ENCODE measurements at places on chromosomes 4 and X.
A peak's percentile ranks its signal among the peaks of the same experiment; 100 is the strongest.

GRCh38 chrX:105314458-105314857 is 94.0 kb upstream of the TEX13A start:
- DNase-seq, result no peak

DNA sequence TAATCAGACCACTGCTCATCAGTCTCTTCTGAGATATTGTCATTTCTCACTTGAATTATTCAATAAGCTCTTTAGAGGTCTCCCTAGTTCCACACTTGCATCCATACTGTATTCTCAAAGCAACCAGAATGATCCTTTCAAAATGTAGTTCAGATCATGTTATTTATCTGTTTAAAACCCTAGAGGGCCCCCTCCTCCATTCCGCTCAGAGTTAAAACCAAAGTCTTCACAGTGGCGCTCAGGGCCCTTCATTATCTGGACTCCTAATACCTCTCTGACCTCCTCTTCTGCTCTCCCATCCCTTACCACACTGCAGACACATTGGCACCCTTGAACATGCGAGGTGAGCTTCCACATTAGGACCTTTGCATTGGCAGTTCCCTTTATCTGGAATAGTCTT is 32.7 kb upstream of the HPGDS start:
- no peak for DNase-seq

DNA sequence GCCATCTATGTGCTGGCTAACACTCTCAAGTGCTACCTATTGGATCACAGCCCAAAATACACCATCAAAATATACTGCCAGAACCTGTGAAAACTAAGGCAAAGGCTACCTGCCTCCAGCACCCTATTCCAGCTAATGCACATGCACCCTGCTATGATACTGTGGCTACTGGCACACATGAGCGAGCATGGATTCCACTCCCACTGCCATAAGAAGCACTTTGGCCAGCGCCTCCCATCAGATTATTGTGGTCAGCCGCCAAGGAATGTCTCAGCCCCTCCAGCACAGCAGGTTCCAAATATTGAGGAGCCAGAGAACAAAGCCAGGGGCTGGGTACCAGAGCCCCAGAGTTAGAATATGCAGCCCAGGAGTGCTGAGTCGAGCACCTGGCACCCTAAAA is 32.5 kb upstream of the TMPRSS11F start:
- DNase-seq, result no peak

DNA sequence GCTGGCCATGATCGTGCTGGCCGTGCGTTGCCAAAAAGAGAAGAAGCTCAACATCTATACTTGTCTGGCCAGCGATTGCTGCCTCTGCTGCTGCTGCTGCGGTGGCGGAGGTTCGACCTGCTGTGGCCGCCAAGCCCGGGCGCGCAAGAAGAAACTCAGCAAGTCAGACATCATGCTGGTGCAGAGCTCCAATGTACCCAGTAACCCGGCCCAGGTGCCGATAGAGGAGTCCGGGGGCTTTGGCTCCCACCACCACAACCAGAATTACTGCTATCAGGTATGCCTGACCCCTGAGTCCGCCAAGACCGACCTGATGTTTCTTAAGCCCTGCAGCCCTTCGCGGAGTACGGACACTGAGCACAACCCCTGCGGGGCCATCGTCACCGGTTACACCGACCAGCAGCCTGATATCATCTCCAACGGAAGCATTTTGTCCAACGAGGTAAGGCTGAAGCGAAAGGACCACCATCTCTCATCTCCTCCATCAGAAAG is 3.3 kb downstream of the PCDH10 start:
- no peak for DNase-seq

DNA sequence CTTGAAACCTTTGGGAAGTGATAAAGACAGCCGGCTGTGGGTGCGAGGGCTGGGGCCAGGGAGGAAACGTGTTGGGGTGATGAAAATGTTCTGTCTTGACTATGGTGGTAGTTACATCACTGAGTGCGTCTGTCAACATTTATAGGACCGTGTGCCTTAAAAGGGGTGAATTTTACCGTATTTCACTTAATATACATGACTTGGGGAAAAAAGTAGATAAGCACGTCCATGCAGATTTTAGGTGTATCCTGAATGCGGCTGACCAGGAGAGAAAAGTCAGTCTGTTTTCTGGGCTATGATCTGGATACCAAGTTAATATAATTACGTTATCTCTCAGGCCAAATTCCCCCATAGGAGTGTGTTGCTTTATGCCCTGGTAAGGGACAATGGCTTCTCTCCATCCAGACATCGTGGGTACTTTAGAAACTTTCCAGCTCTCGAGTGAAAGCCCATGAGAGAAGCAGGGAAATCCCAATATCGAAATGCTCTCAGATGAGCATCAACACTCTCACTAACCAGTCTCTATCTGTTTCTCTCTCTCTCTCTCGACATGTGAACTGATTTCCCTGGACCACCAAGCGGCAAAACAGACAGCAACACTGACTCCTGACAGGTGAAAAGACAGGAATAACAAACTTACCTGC is 71.5 kb downstream of the IRF2 start:
- no peak for DNase-seq

DNA sequence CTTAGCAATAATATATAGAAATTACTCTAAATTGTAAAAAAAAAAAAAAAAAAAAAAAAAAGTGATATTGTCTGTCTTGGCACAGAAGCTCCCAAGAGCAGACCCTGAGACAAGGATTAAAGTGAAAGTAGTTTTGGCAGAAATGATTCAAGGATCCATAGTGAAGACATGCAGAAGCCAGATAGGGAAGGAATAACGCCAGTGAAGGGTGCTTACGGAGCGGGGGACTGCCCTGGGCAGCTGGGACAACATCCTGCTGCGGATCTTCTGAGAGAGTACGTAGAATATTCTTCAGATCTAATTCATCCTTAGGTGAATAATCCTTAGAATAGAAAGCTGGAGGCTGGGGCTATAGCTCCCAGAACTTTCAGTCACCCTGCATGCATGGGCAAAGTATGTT is 39.8 kb downstream of the ARHGAP24 start:
- no peak for DNase-seq

DNA sequence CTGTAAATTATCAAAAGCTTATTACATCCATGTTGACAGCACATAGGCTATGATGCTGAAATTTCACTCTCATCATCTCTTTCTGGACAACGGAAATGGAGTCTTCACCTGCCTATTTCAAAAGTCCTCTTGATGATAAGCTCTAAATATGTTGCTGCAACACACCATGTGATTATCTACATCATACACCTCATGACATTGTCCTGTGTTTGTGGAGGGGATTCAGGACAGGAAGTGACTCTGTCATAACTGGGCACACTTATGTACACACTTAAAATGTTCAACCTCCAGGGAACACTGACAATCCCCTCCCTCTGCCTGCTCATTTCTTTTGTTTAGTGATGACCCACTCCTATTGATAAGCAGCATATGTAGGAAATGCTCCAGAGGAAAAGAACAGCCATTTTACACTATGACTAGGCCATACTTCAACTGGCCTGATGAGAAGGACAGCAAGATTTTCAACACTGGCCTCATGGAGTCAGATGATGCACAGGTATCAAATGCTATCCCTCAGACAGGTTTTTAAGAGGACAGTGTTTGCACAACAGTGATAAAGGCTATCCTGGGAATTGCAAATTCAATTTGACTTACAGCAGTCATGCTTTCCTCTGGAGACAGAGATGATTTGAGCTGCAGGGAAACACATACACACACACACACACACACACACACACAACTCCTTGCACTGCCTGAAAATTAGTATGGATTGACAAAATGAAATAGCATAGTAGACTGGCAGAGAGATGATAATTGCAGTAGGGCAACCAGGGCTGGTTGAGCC is 163.3 kb upstream of the RASGEF1B start:
- no peak for DNase-seq

GRCh38 chr4:37873386-37873785 is 17.5 kb upstream of the TBC1D1 start:
- no peak for DNase-seq

DNA sequence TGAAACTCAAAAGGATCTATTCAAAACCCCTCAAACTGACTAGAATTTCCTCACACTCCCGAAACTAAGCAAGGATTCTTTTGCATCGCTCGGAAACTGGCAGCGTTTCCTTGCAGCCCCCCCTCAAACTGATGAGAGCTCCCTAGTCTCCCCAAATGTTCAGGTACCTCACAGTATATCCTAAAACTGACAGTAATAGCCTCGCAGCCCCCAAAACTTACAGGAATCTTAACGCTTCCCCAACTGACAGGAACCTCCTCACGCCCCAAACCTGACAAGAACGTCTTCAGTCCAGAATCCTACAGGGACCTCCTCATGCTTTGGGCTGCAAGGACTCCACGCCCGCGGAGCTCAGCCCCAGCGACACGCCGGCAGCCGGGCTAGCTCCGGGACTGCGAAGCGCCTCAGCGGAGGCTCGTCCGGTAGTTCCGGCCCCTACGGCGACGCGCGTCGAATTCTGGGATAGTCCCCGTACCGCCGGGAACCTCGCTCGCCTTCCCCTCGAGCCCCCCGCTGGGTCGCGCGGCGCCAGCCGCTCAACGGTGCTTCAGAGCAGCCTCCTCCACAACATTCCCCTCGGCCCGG is 640 bp downstream of the PHF8 start:
- DNase-seq, result no peak

GRCh38 chr4:184267673-184268583 is 50.3 kb upstream of the ENPP6 start:
- peak; percentile 52 for DNase-seq

DNA sequence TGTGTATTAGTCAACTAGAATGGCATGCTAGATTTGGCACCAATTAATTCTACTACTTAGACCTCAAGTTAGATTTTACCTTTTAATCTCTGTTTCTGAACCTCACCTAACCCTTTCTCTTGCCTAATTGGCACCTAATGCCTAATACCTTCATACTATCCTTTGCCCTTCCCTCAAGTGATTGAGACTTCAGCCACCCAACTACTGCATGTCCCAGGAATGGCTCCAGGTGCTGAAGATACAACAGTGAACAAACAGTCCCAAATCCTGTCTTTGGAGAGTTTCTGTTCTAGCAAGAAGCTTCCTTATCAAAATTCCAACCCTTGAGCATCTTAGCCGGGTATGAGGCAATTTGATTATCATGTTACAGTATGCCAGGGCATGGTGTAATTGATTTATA is 139.9 kb downstream of the CPE start:
- DNase-seq, result no peak

- no peak for DNase-seq
Measured at GRCh38 chr4:1093391-1094335, 19.7 kb downstream of the RNF212 start.

DNA sequence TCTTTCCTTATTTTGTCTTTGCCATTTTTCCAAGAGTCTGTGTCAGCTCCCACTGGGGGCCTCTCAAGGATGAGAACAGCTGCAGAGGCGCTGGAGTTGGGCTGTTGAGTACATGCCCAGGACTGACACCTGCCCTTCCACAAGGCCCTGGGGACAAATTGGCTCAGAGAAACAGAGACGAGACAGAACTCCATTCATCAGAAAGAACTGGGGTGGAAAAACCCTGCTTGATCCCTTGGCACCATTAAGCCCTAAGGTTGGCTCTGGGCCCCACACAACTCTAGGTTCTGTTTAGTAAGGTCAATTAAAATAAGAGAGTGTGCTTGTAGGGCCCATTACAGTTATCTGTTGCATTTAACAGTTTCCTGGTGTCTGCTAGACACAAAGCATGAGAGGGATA is 63.6 kb downstream of the DCX start:
- no peak for DNase-seq

- no peak for DNase-seq
Measured at GRCh38 chrX:40373641-40374040, 207.1 kb upstream of the ATP6AP2 start.

GRCh38 chrX:120244395-120244734 is 6.2 kb upstream of the ZBTB33 start:
- DNase-seq, result no peak

GRCh38 chr4:179671609-179672008 is 2229.4 kb upstream of the AGA start:
- no peak for DNase-seq

DNA sequence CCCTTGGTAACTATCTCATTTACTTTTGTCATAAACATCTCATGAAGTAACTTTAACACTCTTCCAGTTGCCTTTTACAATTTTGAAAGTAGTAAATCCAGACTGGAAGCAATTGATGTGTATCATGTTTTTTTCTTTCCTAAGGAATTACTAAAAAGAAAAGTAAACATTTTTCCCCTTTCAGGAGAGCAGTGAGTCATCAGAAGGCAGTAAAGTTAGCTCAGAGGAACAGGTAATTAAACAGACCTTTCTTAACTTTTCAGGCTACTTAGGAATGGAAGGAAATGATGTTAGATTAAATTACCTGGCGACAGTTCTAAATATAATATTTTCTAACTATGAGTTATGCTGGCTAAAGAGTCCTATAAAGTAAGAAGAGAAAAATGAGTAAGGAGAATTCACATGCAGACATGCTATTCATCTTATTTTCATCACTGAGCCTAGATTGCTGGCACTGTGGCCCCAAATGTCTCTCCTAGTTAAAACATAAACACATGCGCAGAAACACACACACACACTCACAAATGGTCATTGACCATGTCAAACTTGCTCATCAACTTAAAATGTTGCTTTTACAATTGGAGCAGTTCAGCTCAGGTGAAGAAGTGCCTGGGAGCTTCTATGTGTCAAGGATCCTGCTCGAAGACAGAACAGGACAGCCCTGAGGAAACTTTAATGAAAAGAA is 9.3 kb downstream of the DMP1 start:
- no peak for DNase-seq

GRCh38 chr4:95644417-95644816 is 95.6 kb upstream of the UNC5C start:
- DNase-seq, result no peak

- DNase-seq, result no peak
Measured at GRCh38 chr4:111450867-111451266, 694.4 kb upstream of the FAM241A start.

Measured in activated CD4-positive, alpha-beta T cell treated with anti-CD3 and anti-CD28 coated beads, Interleukin-2, amount 50 U/mL, for 4 hours (primary cell).